T-cell (primary cell): ENCODE measurements at places on chromosomes 12 and 14.

- no peak for DNase-seq
Observed at GRCh38 chr12:27769142-27769673, 10.8 kb upstream of the KLHL42 start.

- DNase-seq, result no peak
Observed at GRCh38 chr14:23085458-23085857, 9.5 kb downstream of the ACIN1 start.

DNA sequence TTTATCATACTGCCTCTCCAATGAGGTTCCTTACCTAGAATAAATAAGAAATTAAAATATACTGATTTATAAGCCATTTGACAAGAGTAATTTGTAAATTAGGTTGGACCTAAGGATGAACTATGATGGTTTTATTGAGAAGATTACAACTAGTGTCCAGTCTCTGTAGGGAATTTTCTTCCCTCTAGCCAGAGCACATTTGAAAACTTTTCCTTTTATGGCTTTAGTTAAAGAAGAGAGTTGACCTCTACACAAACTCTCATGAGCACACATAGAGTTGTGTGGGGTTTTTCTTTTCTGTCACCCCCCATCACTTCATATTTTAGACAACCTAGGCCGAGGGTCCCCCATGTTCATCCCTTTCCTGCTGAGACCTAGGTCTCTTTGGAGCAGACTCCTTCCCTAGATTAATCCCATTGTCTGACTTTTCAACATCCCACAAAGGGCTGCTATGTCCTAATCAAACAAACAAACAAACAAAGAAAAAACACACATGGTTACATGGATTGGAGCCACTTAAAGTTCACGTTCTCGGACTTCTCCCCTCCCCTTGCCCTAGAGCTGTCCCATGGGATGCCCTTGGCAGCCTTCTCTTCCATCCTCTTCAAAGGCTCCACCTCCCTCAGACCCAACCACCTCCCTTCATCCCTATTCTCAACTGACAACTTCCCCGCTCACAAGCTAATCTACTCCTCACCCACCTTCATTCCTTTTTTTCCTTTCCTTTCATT, 40.7 kb downstream of the GPR135 start:
- DNase-seq, result no peak

DNA sequence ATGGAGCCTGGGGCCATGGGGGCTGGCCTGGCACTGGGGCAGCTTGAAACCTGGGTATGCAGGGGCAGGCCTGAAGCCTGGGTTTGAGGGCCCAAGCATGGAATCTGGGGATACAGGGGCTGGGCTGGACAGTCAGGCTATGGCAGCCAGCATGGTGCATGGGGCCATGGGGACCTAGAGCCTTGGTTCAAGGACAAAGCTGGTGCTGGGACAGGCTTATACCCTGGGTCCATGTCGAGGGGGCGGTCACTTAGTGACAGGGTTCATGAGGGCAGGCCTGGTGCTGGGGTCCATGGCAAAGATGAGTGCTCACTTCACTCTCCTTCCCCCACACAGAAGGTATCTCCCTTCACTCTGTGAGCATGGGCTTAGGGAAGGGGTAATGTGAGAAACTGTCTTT, 116.2 kb downstream of the BBS10 start:
- no peak for DNase-seq

GRCh38 chr14:91911474-91912032, 35.9 kb downstream of the FBLN5 start:
- peak; percentile 38 for DNase-seq

GRCh38 chr12:61896436-61896835, 363.8 kb upstream of the USP15 start:
- DNase-seq, result no peak

DNA sequence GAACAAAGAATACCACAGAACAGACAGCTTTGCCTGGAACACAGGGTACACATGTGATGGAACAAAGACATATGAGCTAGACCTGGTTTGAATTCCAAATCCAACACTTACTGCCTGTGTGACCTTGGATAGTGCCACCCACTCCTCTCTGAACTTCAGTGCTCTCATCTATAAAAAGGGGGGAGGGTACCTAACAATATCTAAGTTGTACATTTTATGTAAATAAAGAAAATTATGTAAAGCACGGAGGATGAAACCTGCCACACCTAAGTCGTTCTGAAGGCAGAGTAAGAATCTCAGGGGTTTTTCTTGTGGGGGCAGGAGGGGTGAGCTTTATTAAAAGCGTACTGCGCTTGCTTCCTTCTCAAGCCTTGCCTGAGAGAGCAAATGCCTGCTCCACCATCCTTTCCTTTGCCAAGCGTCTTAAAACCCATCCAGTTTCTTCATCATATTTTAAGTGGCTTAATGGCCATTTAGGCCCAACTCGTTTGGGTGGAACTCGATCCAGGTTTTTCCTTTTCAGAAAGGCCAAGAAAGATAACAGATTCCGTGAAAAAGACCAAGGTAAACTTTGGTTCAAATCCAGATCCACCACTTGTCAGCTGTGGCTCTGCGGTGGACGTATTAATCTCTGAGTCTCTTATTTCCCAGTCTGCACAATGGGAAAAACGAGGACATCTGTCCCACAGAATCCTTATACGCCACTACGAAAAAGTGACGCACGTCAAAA, 946 bp downstream of the DDX24 start:
- no peak for DNase-seq

- DNase-seq, result no peak
Observed at GRCh38 chr12:55679691-55680090, 28.0 kb downstream of the ITGA7 start.

- no peak for DNase-seq
Observed at GRCh38 chr14:58705066-58705465, 67.3 kb downstream of the DACT1 start.

- DNase-seq, result no peak
Observed at GRCh38 chr12:115096588-115097397, 412.8 kb upstream of the TBX3 start.

- no peak for DNase-seq
Observed at GRCh38 chr14:59918824-59919569, 947 bp upstream of the LRRC9 start.

- no peak for DNase-seq
Observed at GRCh38 chr14:103070971-103071542, 13.0 kb upstream of the LBHD2 start.

DNA sequence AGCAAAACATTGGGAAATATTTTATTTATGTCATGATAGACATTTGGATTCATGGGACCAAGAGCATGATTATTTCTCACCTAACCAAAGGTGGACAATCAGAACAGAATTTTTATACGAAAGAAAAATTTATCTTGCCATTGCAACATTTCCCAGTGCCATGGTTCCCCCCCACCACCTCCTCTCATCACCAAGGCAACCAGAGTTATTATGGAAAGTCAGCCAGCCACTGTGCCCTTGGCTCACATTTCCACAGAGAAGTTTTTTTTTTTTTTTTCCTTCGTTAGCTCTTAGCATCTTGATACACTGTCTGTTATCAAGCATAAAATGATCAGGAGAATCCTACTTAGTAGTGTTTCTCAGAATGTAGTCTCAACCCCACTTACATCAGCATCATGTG, 176.4 kb upstream of the TMTC1 start:
- no peak for DNase-seq

GRCh38 chr14:94805680-94806288, 35.9 kb upstream of the GSC start:
- DNase-seq, result no peak

GRCh38 chr12:103766028-103766427, 75.0 kb downstream of the NT5DC3 start:
- DNase-seq, result no peak
